ENCODE measurements at places on chromosomes 4 and X. TPM values are rescaled to one million over a fixed set of nuclear protein-coding genes. Genes with fewer than 3 reads are reported as not detected.

DNA sequence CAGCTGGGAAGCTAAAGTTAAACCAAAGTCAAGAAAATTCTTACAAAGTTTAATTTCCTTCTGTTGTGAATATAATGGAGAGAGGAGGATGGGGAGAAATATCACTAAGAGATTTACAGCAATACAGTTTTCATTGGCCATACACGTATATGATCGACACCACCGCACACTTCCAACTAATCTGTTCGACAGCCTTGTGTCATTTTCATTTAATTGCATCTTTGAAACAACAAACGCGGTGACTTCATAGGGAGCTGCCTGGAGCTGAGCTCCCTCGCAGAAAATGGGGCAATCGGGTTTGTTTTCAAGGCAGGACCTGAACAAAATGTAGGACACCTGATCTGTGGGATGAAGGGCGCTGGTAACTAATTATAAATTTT is 1.3 kb downstream of the PTPN13 start:
- DNase-seq, result no peak

GRCh38 chr4:28010577-28011240 is 1150.1 kb downstream of the STIM2 start:
- no peak for DNase-seq

GC gene
- total RNA-seq, result not detected

- no peak for DNase-seq
These were observed 30.8 kb upstream of the MXD4 start for GRCh38 chr4:2292646-2293108.

GRCh38 chrX:112368371-112368770 is 285.8 kb upstream of the TRPC5 start:
- no peak for DNase-seq

STPG2 gene
- 0.43 TPM for total RNA-seq

DNA sequence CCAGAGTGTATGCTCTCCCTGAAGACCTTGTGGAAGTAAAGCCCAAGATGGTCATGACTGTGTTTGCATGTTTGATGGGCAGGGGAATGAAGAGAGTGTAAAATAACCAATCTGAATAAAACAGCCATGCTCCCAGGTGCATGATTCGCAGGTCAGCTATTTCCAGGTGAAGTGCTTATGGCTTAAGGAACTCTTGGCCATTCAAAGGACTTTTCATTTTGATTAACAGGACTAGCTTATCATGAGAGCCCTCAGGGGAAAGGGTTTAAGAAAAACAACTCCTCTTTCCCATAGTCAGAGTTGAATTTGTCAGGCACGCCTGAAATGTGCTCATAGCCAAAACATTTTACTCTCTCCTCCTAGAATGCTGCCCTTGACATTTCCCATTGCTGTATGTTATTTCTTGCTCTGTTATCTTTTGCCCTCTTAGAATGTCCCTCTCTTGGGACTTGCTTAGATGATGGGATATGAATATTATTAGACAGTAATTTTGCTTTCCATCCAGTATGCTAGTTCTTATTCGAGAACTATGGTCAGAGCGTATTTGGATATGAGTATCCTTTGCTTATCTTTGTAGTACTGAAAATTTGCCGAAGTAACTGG is 88.6 kb downstream of the PLS3 start:
- no peak for DNase-seq

CENPC gene
- 7.3 TPM for total RNA-seq

DNA sequence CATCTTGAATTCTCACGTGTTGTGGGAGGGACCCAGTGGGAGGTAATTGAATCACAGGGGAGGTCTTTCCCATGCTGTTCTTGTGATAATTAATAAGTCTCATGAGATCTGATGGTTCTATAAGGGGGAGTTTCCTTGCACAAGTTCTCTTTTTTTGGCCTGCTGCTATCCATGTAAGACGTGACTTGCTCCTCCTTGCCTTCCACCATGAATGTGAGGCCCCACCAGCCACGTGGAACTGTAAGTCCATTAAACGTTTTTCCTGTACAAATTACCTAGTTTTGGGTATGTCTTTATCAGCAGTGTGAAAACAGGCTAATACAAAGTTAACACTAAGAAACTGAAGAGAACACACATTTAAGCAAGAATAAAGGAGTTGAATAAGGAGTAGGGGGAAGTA is 16.0 kb downstream of the TBCK start:
- no peak for DNase-seq

DNA sequence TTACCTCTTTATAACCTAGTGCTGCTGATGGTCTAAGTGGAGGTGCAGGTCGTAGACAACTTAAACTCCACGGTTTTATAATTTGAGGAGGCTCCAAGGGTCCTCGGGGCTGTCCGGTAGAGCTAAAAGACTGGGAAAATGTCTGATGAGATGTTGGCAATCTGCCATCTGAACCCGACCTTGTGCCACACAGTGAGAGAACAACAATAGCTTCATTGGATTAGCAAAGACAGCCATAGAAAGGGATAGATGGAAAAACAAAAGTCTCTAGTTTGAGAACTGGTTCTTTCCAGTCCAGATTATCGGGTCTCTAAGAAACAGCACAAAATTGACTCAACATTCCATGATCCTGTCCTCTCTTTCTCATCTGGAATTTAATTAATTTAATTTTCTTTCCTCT is 31.6 kb downstream of the CD40LG start:
- DNase-seq, result no peak

STARD8 gene
- 11.7 TPM for total RNA-seq

DNA sequence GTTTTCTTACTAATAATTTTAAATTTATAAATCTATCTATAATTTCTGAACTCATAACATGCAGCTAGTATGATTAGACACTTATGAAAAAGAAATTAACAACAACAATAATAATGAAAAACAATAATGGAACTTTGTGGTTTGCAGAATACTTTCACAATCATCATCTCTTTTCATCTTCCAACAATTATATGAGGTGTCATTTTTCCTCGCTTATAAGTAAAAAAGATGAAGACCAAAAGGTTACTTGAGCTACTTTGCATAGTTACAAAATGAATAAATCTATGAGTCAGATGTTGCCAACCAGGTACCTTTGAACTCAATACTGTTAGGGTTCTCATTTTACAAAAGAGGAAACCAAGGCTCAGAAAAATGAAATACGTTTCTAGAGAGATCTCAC is 98.5 kb upstream of the ELOVL6 start:
- DNase-seq, result no peak

GRCh38 chr4:84433633-84434222 is 65.4 kb downstream of the NKX6-1 start:
- DNase-seq, result no peak

DNA sequence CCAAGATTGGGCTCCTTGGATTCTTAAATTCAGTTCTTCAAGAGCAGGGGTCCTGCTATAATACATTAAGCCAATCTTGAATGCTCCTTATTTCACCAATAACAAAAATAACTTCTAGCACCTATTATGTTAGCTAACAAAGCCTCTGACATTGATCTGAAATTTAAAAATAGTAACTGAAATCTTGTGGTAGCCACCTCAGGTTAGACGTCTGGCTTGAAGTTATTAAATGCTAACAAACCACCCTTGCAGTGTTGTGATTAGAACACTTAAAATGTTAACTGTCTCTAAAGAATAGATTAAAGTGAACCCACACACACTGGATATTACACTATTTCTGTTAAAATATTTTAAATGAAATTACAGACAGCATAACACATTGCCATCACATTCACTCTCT is 49.8 kb upstream of the LGI2 start:
- no peak for DNase-seq

GRCh38 chr4:2849267-2850152 is 5.9 kb downstream of the ADD1 start:
- DNase-seq, result no peak

- no peak for DNase-seq
These were observed 3.5 kb downstream of the TMEM154 start for GRCh38 chr4:152676052-152676854.

- no peak for DNase-seq
These were observed 153.1 kb upstream of the AGA start for GRCh38 chr4:177595386-177595785.

- no peak for DNase-seq
These were observed 29.9 kb upstream of the PGRMC1 start for GRCh38 chrX:119206203-119206602.

KCNIP4 gene
- total RNA-seq, result not detected

DNA sequence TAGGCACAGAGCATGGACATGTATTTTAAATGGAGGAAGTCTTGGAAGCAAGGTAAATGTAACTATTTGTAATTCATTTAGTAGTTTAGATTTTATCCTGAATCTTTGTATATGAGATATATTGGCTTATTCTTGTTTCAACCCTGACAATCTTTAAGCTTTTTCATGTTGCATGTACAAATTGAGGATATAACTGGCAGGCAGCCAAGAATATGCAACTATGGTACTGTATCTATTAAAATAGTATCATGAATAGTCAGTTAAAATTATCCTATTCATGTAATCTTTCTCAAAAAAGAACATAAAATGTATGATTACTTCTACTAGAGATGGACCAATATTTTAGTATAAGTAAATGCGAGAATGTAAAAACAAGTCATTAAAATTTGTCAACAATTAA is 1141.5 kb downstream of the PCDH18 start:
- DNase-seq, result no peak

ADH1A gene
- total RNA-seq, result 0.84 TPM

GRCh38 chrX:80576806-80577533 is 156.7 kb downstream of the TENT5D start:
- DNase-seq, result no peak

DNA sequence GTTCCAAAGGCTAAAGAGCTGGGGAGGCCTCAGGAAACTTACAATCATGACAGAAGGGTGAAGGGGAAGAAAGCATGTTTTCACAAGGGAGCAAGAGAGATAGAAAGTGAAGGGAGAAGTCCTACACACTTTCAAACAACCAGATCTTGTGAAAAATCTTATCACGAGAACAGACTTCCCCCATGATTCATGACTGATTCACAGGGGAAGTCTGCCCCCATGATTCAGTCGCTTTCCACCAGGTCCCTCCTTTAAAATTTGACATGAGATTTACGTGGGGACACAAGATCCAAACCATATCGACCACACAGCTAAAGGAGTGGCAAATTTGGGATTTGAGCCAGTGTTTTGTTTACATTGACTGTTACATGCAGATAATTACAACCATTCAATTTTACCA is 971.1 kb upstream of the HS3ST1 start:
- DNase-seq, result no peak

DNA sequence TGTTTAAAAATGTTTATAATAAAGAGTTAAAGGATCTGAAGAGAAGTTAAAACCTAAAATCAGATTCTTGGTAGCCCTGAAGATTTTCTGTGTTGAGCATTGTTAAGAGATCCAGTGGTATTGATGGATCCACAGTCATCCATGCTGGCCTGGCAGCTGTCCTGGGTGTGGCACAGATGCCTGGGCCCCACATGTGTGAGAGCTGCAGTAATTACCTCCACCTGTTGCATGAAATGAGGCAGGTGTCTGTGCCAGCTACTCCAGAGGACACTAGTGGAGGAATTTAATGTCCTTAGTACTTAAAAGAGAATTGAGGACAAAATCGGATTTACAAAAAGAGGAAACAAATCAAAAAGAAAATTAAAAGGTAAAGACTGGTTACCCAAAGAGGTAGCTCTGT is 44.0 kb downstream of the MGST2 start:
- DNase-seq, result no peak

DNA sequence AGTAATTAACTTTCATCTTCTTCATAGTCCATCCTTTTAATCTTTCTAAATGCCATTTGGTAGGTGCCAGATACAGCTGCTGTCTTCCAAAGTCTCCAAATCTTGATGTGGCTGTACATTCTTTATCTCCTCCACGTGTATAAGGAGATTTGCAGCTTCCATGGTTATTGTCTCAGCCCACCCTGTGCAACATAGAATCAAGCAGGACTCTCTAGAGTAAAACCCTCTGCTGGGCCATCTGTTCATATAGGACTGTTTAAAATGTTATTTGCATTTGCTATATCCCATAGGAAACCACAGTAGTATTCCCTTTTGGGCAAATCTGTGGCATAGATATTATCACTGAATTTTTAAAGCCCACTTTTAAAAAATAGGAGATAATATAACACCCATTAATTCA is 527.2 kb upstream of the EPHA5 start:
- no peak for DNase-seq

RBM46 gene
- not detected for total RNA-seq

- DNase-seq, result no peak
These were observed 120.8 kb downstream of the EGF start for GRCh38 chr4:110033355-110034025.

GRCh38 chr4:90792696-90793095 is 665.5 kb downstream of the CCSER1 start:
- no peak for DNase-seq

- DNase-seq, result no peak
These were observed 193.1 kb downstream of the SPATA18 start for GRCh38 chr4:52244103-52244775.

SOWAHD gene
- total RNA-seq, result 0.41 TPM

TLR10 gene
- total RNA-seq, result not detected

GRCh38 chr4:120277391-120277790 is 210.7 kb upstream of the MAD2L1 start:
- no peak for DNase-seq

F9 gene
- not detected for total RNA-seq

CSAG3 gene
- total RNA-seq, result not detected

DNA sequence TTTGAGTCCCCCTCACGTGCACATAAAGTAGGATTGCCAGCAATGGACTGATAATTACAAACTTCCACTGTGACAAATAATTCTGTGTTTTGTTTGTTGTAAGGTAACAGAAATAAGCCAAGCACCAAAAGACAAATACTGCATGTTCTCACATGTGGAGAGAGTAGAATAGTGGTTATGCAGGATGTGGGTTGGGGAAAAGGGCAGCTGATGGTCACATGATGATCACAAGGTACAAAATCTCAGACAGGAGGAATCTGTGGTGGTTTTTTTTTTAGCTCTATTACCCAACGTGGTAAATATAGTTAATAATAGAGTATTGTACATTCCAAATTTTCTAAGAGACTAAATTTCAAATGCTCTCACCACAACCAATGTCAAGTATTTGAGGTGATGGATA is 182.3 kb downstream of the BANK1 start:
- no peak for DNase-seq

DNA sequence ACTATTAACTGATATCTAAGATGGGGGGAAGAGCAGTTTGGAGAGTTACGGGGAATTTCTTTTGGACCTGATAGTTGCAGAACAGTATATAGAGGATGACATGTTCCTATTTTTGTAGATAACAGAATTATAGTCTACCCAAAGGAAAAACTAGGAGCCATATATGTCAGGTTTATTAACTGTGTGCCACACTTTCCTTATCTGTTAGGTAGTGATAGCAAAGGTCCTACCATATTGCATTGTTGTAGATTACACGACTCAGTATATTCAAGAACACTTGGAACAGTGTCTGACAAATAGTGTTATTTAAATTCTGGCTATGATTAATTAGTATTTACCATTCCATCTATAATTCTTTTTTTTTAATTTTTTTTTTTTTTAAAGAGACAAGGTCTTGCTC is 175.3 kb downstream of the NR3C2 start:
- no peak for DNase-seq

F8A1 gene
- 33.1 TPM for total RNA-seq

DNA sequence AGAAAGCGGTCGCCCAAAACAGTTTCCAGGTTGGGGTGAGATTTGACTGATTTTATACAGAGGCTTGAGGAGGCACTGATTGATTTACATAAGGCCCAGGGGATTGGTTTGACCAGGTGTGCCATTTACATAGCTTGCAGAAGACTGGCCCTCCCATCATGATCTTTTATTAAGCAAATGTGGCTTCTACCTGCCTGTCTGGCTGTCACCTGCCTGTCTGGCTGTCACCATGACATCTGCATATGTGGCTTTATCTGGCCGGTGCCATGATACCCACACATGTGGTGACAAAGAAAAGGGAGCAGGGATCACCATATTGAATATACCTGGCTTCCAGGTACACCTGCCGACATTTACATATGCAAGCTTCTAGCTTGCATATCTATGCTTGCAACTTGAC is 17.0 kb upstream of the CDS1 start:
- DNase-seq, result no peak

ARHGAP24 gene
- 10.6 TPM for total RNA-seq

PCSK1N gene
- total RNA-seq, result not detected
